Muscle of back (tissue), 13 donors: ENCODE measurements at places on chromosomes 11 and 22.
A peak's percentile ranks its signal among the peaks of the same experiment; 100 is the strongest.

- DNase-seq: no peak
Observed at GRCh38 chr11:44754876-44755555, 28.3 kb downstream of the TSPAN18 start.

DNA sequence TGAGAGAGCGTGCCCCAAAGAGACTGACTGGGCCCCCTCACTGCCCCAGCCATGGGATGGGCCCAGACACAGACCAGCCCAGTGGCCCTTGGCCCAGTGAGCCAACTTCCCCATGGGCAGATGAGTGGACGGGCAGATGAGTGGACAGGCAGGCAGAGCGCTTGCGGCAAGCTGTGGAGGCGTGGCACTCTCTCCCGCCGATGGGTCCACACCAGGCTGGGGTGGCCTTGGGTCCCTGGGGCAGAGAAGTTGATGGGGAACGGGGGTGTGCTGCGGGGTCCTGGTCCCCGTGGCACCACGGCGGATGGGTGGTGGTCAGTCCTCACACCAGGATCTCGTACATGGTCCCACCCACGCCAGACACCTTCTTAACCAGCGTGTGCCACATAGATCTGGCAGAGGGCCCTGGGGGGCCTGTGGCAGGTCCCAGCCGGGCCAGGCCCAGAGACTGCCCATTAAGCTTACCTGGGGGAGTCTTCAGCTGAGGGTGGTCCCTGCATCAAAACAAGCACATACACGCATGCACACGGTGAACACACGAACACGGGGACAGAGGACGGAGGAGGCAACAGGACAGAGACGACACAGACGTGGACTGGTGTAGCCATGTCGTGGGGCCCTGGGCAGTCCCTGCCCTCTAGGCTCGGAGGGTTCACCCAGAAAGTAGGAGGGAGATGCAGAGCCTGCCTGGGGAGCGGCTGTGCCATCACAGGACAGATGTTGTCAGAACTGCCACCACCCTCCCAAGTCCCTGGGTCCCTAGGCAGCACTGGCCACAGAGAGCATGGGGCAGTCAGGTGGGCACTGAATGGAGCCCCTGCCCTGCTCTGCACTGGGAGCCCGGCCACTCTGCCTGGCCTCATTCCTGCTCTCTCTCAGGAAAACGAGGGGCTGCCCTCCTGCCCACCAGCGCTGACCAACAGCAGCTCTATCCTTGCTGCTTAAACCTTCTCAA lies 182.2 kb downstream of the IGLL1 start:
- DNase-seq: no peak

DNA sequence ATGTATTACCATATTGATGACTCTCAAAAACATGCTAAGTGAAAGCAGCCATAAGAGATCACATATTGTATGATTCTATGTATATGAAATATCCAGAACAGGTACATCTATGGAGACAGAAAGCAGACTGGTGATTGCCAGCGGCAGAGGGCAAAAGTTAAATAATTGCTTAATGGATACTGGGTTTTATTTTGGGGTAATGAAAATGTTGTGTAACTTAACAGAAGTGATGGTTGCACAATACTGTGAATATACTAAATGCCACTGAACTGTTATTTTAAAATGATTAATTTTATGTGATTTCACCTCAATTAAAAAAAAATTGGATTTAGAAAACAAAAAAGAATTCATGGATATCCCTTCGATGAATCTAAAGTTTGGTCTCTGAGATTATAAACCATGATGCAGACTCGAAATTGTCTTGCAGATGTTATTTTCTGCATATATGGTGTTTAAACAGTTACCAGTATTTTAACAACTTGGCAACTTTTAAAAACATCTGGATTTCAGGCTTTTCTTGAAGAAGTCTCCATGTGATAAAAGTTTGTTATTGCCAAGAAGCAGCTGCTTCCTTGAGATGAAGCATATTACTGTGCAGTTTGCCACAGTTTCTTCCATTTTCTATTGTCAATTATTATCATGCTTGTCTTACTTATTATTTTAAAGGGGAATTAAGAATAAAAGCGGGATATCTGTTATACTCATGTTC lies 38.1 kb downstream of the LARGE2 start:
- peak; percentile 56 for DNase-seq

DNA sequence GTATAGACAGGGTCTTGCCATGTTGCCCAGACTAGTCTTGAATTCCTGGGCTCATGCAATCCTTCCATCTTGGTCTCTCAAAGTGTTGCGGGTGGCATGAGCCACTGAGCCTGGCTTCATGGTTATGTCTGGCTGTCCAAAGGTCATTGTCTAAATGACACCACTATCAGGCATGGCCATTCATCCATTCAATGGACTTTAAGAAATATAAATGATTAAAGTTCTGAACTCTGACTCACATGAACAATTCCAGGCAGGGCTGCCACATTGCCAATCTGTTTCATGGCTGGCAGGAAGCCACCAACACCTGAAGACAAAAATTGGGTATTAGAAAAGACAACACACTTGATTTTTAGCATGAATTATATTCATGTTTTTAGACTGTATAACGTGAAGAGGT lies 4.1 kb downstream of the RTCB start:
- no peak for DNase-seq

GRCh38 chr22:26648011-26648497 lies 9.3 kb upstream of the MIAT start:
- no peak for DNase-seq

- no peak for DNase-seq
Observed at GRCh38 chr11:96026310-96026709, 102.4 kb upstream of the MTMR2 start.

DNA sequence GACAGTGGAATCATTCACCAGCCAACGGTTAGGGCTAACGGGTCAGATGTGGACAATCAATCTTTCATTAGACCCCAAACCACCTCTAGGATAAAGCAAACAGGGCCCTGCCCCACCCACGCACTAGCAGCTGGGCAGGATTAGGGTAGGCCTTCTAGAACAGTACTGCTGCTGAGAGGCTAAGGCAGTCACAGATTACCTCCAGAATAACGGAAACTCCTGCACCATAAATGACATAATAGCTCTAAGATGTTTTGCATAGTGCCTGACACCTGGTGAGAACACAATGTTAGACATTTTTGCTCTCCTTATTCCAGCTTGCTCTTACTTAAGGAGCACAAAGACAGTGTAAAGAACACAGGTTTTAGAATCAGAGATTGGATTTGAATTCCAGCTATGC lies 1.8 kb downstream of the SYTL2 start:
- no peak for DNase-seq

- no peak for DNase-seq
Observed at GRCh38 chr22:39488563-39489083, 13.5 kb upstream of the MIEF1 start.

DNA sequence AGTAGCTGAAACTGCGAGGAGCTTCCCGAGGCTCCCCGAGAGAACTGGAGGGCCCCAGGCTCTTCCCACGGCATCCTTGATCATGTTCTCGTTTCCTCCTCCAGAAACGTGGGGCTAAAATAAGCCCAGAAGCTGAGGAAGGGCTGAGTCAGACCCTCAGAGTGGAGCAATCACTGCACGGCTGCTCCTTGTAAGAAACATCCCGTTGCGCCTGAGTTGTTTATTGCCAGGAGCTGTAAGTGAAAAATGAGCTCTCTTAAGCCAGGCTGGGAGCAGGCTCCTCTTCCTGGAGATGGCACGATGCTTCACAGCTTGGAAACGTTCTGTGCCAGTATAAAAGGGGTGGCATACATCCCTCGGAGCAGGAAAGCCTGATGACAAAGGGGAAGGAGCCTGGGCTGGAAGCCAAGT lies 47.3 kb upstream of the SYN3 start:
- no peak for DNase-seq

GRCh38 chr11:68948496-68948895 lies 32.3 kb downstream of the MRGPRD start:
- no peak for DNase-seq

DNA sequence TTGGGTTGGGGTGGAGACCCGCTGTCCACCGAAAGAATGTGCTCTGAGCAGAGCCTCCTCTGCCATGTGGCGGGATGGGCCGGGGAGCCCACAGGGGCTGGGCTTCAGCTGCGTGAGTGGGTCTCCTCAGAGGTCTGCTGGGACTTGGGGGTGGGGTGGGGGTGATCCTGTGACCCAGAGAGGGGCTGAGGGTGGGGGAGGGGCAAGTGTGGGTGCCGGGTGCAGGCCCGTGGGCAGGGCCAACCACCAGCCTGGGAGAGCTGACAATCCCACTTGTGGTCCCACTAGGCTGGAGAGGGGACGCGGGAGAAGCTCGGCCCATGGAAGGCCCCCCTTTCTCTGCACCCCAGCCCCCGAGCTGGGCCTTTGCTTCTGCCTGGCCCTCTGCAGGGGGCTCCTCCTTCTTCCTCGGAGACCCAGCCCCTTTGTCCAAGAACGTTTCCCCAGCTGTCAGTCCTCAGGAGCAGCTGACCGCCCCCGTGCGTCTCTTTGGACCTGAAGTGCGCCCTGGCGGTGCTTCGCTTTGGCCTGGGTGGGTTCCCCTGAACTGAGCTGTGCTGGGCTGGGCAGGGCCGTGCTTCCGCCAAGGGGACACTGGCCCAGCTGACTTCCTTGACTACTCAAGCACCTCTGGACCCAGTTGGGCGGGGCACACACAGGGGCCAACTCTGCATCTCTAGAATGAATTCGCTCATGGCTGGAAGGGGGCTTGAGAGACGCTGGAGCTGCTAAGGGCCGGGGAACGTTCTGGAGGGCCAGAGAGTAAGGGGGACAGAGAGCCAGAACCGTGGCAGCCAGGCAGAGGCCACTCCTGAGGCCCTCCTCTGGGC lies 30.2 kb downstream of the OSBPL5 start:
- no peak for DNase-seq

DNA sequence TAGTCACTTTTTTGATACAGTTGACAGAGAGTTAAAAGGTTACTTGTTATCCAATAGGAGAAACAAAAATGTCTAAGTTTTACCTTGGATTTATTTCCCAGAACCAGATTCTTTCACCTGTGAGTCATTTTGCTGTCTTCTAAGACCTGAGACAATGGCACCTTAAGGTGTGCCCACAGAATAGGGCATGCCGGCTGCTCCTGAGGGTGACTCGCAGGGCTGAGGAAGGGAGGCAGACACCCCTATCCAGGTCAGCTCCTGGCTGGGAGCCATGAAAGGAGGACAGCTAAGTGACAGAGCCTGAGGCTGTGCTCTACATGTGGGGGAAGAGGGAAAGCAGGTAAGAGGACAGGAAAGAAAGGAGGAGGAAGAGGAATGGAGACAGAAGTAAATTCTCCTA lies 67.8 kb downstream of the RASSF10 start:
- DNase-seq: no peak

- no peak for DNase-seq
Observed at GRCh38 chr11:34719303-34719848, 98.5 kb downstream of the EHF start.

DNA sequence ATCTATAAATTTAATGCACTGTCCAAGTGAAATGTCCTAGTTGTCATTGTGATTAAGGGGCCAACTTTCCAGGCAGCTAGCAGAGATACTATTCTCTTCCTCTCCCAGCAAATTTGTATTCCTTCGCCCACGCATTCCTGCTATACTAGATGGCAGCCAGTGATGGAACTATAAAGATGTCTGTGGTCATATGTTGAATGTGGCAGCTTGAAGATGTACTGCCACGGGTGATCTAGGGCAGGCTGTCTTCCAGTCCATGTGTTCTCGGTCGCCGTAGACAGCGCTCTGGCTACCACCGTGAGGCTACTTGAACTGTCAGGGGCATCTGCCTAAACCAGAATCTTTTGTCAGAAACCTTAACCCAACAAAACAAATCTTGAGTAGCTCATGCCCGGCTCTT lies 8.3 kb upstream of the SIDT2 start:
- no peak for DNase-seq

GRCh38 chr22:38038426-38038825 lies 18.8 kb upstream of the PICK1 start:
- no peak for DNase-seq

GRCh38 chr22:19958083-19959042 lies 16.7 kb upstream of the TXNRD2 start:
- DNase-seq: no peak

GRCh38 chr11:118321386-118322082 lies 17.0 kb downstream of the CD3E start:
- no peak for DNase-seq

DNA sequence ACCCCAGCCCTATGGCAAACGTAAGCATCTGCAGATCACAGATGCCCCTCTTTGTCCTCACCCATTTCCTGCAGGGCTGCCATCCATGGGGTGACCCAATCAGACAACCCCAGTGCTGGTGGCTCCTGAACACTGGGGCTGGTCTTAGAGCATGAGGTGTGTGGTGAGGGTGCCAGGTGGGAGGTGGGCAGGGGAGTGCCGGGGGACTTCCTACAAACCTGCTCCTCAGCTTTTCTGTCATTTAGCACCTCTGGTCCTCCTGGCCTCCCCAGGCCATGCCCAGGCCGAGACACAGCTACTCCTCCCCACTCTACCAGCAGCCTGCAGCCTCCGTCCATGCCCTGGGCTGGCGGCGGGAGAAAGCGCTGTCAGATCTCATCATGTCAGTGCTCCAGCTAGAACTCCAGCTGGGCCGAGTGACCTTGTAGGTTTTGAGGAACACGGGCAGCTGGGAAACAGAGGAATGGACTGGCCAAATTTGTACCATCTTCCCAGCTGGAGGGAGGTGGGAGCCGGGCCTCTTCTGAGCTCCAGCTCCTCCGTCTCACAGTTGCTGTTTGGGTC lies 157.7 kb upstream of the NECTIN1 start:
- DNase-seq: no peak

DNA sequence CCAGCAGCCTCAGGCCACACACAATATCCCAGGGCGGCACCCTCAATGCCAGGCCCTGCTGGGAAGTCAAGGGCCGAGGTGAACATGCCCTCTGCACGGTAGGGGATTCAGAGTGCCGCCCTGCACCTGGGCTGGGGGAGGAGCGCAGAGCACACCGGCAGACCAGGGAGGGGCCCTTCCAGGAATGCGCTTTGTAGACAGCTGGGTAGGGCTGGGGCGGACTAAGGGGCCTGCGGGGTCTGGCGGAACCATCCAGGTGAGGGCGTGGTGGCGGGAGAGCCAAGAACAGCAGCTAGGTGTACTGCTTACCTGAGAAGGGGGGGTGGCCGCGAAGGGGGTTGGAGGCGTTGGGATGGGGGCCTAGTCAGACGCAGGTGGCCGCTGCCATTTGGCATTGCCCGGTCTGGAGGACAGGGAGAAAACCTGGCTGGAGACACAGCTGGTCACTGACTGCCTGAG lies 26.0 kb downstream of the DUSP8 start:
- no peak for DNase-seq

DNA sequence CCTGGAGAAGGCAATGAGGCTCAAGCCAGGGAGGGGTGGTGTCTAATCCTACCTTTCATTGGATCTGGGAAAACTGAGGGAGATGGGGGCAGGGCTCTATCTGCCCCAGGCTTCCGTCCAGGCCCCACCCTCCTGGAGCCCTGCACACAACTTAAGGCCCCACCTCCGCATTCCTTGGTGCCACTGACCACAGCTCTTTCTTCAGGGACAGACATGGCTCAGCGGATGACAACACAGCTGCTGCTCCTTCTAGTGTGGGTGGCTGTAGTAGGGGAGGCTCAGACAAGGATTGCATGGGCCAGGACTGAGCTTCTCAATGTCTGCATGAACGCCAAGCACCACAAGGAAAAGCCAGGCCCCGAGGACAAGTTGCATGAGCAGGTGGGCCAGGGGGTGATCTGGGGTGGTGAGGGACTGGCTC lies at the start of gene FOLR1:
FOLR1 (plus strand) TSS at position 180 of the 421 bp plus-strand sequence; CDS start at position 214, 34 bp downstream.
- peak; percentile 16 for DNase-seq

GRCh38 chr11:90330632-90331031 lies 107.8 kb upstream of the CHORDC1 start:
- DNase-seq: no peak
